Inflammatory macrophage treated with lipopolysaccharide for 4 hours (primary cell): ENCODE measurements at places on chromosomes 3 and 15.
A peak's percentile ranks its signal among the peaks of the same experiment; 100 is the strongest.

- DNase-seq: peak; percentile 28
Measured at GRCh38 chr15:81229586-81229985, 32.9 kb downstream of the IL16 start.

- no peak for DNase-seq
Measured at GRCh38 chr15:76529911-76530310, 193.3 kb downstream of the ISL2 start.

DNA sequence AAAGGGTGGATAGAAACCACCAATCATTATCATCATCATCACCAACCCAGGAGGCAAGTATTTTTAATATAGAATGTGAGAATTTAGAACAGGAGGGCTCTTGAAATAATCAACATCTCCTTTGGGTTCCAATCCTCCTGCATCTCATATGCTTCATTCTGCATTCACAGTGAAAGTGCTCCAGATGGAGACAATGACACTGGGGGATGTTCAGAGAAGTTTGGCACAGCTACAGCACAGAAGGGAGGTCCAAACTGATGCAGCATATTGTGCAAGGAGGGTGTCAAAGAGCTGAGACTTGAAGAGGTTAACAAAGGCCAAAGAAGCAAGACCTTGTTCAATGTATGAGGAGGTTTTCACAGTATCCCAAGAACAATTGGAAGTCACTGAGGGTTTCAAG, 767.1 kb downstream of the NTRK3 start:
- no peak for DNase-seq

DNA sequence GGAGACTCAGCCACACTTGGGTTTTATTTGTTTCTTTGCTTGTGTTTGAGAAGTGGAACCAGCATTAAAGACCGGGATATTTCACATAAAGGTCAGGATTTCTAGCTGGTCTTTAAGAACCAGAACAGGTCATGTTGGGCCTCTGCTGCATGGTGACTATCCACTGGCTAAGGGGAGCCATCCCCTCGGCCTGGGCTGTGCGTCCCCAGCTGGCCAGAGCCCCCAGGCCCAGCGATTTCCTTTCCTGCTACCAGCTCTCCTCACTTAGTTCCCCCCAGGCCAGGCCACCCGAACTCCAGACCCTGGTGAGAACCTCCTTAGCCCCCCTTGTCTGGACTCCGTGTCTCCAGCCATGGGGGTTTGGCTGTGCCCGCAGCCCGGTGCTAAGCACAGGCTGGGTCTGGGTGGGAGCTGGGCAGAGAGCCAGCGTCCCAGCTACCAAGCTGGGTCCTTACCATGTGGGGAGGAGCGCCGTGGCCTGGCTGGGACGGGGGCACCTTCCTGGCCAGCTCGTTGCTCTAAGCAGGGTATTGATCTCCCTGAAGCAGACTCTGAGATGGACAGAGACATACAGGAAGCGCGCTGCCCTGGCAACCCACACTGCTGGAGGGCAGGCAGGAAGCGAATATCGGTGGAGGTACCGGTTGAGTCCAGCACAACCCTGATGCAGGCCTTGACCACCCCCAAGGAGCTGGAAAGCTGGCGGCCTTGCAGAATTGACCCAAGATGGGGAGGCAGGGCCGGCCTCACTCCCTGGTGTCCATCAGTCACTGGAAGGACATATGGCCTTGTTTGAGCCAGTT, 49.4 kb downstream of the KLF15 start:
- no peak for DNase-seq

- DNase-seq: no peak
Measured at GRCh38 chr3:42557854-42558253, 23.9 kb downstream of the SEC22C start.

GRCh38 chr3:87044409-87044808, 53.5 kb upstream of the VGLL3 start:
- no peak for DNase-seq

GRCh38 chr3:38311476-38311875, 29.4 kb downstream of the SLC22A14 start:
- DNase-seq: peak; percentile 81

- no peak for DNase-seq
Measured at GRCh38 chr3:9948586-9948985, 3.6 kb downstream of the PRRT3 start.

DNA sequence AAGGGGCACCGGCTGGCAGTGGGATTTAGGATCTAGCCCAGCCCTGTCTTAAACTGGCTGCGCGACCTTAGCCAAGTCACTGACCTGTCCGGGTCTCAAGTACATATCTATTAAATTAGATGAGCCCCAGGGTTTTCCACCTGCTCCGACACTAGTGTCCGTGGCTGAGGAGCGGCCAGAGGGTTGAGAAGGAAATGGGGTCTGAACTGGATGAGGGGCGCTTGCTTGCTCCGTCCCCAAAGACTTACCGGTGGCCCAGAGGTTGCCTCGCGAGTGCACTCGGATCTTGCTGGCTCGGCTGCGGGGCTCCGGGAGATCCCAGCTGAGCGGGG, 285 bp downstream of the NMB start:
- DNase-seq: no peak

- DNase-seq: no peak
Measured at GRCh38 chr3:62970648-62971047, 95.4 kb upstream of the CADPS start.

- peak; percentile 65 for DNase-seq
Measured at GRCh38 chr15:85690561-85691231, 104.0 kb downstream of the KLHL25 start.

DNA sequence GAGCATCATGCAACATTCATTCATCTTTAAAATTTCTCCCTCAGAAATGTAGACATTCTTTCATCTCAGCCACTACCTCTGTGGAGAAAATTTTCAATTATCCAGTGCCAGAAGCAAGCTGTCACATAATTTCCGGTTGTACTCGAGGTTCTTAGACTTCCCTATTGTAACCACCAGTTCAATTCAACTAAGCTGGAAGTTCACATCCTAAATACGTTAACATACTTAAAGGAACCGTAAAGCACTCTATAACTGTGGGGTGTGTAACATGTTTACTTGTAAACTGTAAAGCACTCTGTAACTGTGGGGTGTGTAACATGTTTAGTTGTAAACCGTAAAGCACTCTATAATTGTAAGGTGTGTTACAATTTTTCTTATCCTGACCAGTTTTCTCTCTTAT, 150.3 kb downstream of the PLCL2 start:
- peak; percentile 36 for DNase-seq

GRCh38 chr3:31541089-31541488, 8.4 kb downstream of the STT3B start:
- peak; percentile 46 for DNase-seq

- DNase-seq: no peak
Measured at GRCh38 chr3:130572769-130573168, 55.8 kb downstream of the COL6A6 start.

- no peak for DNase-seq
Measured at GRCh38 chr15:101449471-101450402, 39.8 kb downstream of the PCSK6 start.

GRCh38 chr3:134709076-134709475, 58.3 kb upstream of the KY start:
- DNase-seq: no peak

DNA sequence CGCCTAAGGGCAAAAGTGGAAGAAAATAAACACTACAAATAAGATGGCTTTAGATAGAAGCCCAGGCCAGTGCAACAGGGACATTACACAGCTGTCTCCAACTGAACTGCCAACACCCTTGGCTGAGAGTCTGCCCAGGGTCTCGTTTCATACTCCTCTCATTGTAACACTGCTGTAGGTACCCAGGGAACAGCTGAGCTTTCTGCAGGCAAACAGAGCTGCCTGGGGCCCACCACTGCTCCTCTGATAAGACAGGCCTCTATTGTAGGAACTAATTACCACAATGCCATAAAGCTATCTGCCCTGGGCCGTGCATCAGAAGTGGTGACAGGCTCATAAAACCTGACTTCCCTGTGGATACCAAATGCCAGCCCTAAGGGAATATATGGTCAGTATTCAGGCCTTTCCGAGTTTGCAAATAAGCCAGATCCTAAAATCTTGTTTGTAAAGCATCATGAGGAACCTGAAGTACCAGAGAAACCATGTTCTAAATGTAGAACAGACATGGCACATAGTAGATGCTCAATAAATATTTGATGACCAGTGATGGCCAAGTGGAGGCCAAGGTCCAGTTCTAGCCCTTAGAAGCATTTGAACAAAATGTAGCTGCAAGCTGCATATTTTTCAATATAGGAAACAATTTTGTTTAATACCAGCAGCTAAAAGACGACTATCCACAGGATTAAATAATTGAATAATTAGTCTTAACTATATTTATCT, 84.3 kb upstream of the NEO1 start:
- DNase-seq: no peak

- DNase-seq: no peak
Measured at GRCh38 chr3:54822206-54822605, 105.7 kb downstream of the LRTM1 start.

- DNase-seq: no peak
Measured at GRCh38 chr15:41890050-41890690, 3.7 kb downstream of the SPTBN5 start.

- peak; percentile 35 for DNase-seq
Measured at GRCh38 chr3:5464649-5465048, 277.1 kb downstream of the EDEM1 start.

DNA sequence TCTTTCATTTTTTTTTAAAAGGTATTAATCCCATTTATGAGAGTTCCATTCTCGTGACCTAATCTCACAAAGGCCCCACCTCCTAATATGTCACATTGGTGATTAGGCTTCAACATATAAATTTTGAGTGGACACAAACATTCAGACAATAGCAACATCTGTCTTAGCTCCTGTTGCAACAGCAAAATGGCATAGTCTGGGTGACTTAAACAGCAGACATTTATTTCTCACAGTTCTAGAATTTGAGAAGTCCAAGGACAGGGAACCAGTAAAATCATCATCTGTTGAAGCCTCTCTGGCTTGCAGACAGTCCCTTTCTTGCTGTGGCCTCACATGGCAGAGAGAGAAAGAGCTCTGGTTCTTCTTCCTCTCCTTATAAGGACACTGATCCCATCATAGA, 3.2 kb upstream of the PLSCR2 start:
- DNase-seq: no peak

GRCh38 chr3:112308151-112308911, 14.3 kb upstream of the SLC9C1 start:
- no peak for DNase-seq

DNA sequence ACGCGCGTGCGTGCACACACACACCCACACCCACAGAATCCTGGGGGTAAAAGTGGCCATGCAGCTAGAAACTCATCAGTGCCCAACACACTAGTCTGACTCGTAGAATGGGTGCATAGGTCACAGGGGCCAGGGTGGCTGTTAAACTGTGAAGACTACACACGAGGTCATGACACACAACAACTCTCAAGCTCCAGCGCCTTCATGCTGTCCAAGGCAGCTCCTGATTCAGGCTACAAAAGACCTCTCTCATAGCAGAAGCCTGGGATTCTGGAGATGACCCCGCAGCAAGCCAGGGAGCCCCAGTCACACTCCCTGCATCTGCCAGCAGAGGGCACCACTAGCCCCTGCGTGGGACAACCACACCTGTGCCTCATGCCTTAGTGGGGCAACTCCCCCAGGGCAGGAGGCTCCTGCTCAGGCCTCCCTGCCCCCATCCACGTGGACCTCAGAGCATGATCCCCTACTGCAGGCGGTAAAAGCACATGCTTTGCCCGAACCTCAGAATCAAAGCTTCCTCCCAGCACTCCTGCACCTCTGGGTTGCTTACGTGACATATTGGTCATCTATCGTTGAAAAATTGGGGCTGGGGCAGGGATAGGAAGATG, 93.1 kb downstream of the LRIG1 start:
- peak; percentile 36 for DNase-seq

- DNase-seq: no peak
Measured at GRCh38 chr3:103308921-103309320, 874.1 kb downstream of the ZPLD1 start.

DNA sequence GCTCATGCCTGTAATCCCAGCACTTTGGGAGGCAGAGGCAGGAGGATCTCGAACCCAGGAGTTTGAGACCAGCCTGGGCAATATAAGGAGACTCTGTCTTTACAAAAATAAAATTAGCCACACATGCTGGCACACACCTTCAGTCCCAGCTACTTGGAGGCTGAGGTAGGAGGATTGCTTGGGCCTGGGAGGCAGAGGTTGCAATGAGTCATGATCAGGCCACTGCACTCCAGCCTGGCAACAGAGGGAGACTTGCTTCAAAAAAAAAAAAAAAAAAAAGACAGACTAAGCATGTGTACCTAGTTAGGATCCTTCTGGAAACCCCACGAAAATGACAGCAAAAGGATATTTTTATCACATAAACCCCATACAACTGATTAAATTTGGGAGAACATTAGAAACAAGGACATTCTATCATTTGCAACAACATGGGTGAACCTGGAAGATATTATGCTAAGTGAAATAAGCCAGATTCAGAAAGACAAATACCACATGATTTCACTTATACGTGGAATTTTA, 44.9 kb downstream of the METTL6 start:
- peak; percentile 25 for DNase-seq

GRCh38 chr3:45092132-45093031, 53.8 kb downstream of the CDCP1 start:
- no peak for DNase-seq

GRCh38 chr3:51796854-51797253, 17.8 kb upstream of the IQCF6 start:
- no peak for DNase-seq

DNA sequence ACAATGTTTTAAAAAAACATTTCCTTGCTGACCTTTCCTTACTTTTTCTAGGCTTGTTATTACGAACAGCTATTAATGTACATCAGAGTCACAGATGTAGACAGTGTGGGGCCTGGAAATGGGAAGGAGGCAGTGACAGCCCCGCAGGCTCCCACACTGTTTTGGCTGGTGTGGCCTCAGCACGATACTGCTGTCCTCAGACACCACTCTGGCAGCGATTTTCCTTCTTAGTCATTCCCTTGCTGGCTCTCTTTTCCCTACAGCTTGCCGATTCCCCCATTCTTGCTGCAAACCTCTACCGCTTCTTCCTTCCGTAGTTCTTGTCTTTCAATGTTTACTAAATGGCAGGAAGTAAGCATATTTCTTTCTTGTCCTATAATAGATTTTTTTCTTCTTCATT, 113.1 kb downstream of the ABI3BP start:
- DNase-seq: no peak

DNA sequence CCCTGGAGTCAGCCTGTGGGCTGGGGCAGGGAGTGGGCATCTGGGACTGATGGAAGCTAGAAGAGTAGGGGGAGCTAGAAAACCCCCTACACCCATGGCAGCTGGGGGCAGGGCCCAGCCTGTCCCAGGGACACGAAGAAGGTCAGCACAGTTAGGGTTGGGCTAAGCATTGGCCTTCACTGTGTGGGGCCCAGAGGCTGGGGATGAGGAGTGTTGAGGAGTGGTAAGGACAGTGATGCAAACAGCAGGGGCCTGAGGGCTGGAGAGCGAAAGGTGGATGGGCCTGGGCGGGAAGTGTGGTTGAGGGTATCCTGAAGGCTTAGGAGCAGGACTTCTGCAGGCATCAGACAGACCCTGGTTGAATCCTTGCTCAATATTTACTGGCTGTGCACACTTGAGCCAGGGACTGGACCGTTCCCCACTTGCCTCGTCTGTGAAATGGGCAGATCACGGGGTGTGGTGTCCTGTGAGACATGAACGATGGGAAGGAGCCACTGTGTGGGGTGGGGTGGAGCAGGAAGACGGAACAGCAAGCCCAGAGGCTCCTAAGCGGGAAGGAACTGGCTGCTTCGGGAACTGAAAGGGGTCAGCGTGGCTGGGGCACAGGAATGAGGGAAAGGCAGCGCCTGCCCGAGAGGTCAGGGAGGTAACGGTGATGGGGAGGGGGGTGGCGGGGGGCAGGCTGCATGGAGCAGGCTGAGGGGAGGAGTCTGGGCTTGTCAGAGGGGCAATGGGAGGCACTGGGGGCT, 7.3 kb downstream of the PRKCD start:
- DNase-seq: peak; percentile 76
